ENCODE measurements at places on chromosomes 4 and X.

- no peaks in the 10 kb centered on the region for H3K4me1 ChIP-seq
- H3K27me3 ChIP-seq = no peaks in the 10 kb centered on the region
- no peak for DNase-seq
- H3K4me3 ChIP-seq = no peak overlapping the region
- H3K27ac ChIP-seq = no peak overlapping the region
These were observed 132.2 kb upstream of the NDP start for GRCh38 chrX:44105228-44105913.

- no peak overlapping the region for H3K27ac ChIP-seq
- H3K27me3 ChIP-seq = peaks cover 11% of the 10 kb centered on the region
- H3K4me3 ChIP-seq = no peak overlapping the region
- no peak for DNase-seq
These were observed 111.7 kb upstream of the TAPT1 start for GRCh38 chr4:16337936-16338335.

DNA sequence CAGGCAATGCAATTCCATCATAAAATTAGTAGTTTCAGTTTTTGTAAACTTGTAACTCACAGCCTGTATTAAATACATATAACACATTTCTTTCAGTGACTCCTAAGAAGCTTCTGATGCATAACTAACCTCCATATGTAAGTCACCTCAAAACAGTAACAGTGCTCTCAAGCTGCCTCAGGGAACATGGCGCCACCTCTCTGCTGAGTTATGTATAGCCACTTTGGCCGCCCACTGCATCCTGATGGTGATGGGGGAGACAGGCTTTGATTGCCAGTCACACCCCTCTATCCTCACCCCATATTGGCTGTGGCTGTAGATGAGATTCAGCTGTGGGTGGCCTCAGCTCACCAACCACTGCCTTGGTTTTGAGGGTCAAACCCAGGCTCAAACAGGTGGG, 54.3 kb downstream of the LRBA start:
- H3K27ac ChIP-seq = no peak overlapping the region
- H3K27me3 ChIP-seq = no peaks in the 10 kb centered on the region
- no peak overlapping the region for H3K4me3 ChIP-seq
- H3K36me3 ChIP-seq = no peaks in the 10 kb centered on the region
- peaks cover 10% of the 10 kb centered on the region for H3K4me1 ChIP-seq
- no peak for DNase-seq

DNA sequence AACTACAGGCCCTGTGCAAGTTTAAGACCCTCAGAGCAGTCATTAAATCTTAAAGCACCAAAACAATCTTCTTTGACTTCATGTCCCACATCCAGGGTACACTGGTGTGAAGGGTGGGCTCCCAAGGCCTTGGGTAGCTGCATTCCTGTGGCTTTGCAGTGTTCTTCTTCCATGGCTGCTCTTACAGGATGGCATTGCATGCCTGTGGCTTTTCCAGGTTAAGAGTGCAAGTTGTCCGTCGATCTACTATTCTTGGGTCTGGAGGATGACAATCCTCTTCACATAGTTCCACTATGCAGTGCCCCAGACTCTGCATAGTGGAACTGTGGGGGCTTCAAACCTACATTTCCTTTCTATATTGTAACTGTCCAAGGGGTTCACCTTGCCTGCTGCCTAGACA, 494.5 kb downstream of the CFAP47 start:
- no peak overlapping the region for H3K27ac ChIP-seq
- H3K4me3 ChIP-seq = no peak overlapping the region
- DNase-seq = no peak
- H3K27me3 ChIP-seq = no peaks in the 10 kb centered on the region
- no peaks in the 10 kb centered on the region for H3K36me3 ChIP-seq
- H3K4me1 ChIP-seq = no peaks in the 10 kb centered on the region

GRCh38 chr4:137626942-137627738, 94.8 kb upstream of the PCDH18 start:
- no peak overlapping the region for H3K4me3 ChIP-seq
- H3K36me3 ChIP-seq = no peaks in the 10 kb centered on the region
- H3K4me1 ChIP-seq = no peaks in the 10 kb centered on the region
- no peak overlapping the region for H3K27ac ChIP-seq

GRCh38 chrX:109782994-109783700, 50.1 kb upstream of the ACSL4 start:
- H3K4me3 ChIP-seq = no peak overlapping the region
- no peak for DNase-seq
- H3K4me1 ChIP-seq = no peaks in the 10 kb centered on the region
- H3K27me3 ChIP-seq = no peaks in the 10 kb centered on the region
- H3K27ac ChIP-seq = no peak overlapping the region

- H3K27me3 ChIP-seq = no peaks in the 10 kb centered on the region
- H3K4me3 ChIP-seq = no peak overlapping the region
- DNase-seq = no peak
These were observed 208.4 kb downstream of the COL25A1 start for GRCh38 chr4:109094056-109094455.

GRCh38 chr4:5517372-5517771, 191.0 kb downstream of the EVC2 start:
- H3K27me3 ChIP-seq = no peaks in the 10 kb centered on the region
- no peak for DNase-seq
- H3K4me3 ChIP-seq = no peak overlapping the region
- no peak overlapping the region for H3K27ac ChIP-seq
- no peaks in the 10 kb centered on the region for H3K4me1 ChIP-seq

- H3K4me1 ChIP-seq = no peaks in the 10 kb centered on the region
- no peak overlapping the region for H3K4me3 ChIP-seq
- H3K36me3 ChIP-seq = peaks cover 2% of the 10 kb centered on the region
- DNase-seq = no peak
These were observed 152.2 kb downstream of the TACR3 start for GRCh38 chr4:103567591-103567990.

DNA sequence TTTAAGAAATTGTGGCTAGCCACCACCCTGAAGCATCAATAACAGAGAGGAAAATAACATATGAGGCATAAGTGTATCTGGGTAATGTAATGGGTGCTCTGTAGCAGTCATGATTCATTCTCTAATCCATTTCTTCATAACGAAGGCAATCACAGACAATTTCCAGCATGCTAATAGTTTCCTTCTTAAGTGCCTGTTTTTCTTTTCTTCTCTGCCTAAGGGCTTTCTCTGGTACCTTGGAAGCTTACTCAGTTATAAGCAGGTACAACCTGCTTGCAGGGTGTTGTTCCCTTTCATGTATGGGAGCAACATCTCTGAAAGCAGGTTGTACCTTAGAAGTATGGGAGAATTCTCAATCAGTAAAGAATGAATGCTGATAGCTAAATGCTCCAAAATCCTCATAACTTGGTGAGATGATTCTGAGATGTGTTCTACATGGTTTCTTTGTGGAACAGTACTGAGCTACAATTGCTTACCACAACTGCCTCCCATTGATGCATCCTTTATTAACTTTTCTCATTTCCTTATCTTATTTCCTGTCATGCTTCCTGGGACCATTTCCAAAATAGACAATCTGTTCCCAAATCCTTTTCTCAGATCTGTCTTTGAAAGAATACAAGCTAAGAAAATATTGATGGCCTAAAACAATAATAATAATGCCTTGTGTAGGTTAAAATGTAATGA, 247.6 kb downstream of the PAPSS1 start:
- no peaks in the 10 kb centered on the region for H3K27me3 ChIP-seq

GRCh38 chrX:45077748-45078424, 122.8 kb downstream of the DIPK2B start:
- no peak for DNase-seq
- H3K27ac ChIP-seq = peak overlapping the region; percentile 83
- peaks cover 19% of the 10 kb centered on the region for H3K4me1 ChIP-seq
- H3K27me3 ChIP-seq = no peaks in the 10 kb centered on the region
- H3K4me3 ChIP-seq = no peak overlapping the region
- peaks cover 29% of the 10 kb centered on the region for H3K36me3 ChIP-seq

GRCh38 chr4:25667931-25668557, 12.4 kb downstream of the SLC34A2 start:
- peaks cover 6% of the 10 kb centered on the region for H3K27me3 ChIP-seq
- peaks cover 2% of the 10 kb centered on the region for H3K36me3 ChIP-seq
- no peak overlapping the region for H3K4me3 ChIP-seq
- peaks cover under 1% of the 10 kb centered on the region for H3K4me1 ChIP-seq

- peaks cover 37% of the 10 kb centered on the region for H3K36me3 ChIP-seq
- H3K4me1 ChIP-seq = peaks cover 5% of the 10 kb centered on the region
- no peak for DNase-seq
- no peaks in the 10 kb centered on the region for H3K27me3 ChIP-seq
- H3K27ac ChIP-seq = no peak overlapping the region
These were observed 20.8 kb downstream of the OCIAD1 start for GRCh38 chr4:48851651-48852050.

- H3K4me1 ChIP-seq = no peaks in the 10 kb centered on the region
- no peak for DNase-seq
- no peak overlapping the region for H3K4me3 ChIP-seq
These were observed 662.2 kb upstream of the BOD1L1 start for GRCh38 chr4:14289708-14290107.

DNA sequence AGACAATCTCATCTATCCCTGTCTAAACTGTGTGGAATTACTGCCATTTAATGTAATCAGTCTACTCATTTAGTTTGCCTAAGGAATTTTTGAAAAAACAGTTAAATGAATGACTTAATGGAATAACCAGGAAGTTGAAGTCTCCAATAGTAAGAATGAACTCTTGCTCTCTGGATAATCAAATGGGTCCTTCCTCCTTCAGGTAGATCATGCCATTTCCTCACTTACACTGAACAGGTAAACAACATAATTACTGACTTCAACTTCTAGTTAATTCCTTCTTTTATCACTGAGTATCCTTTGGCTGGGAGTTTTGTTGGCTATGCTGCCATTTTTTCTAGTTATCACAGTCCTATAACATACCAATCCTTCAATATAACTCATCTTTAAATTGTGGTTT, 56.0 kb downstream of the ELOVL6 start:
- DNase-seq = no peak
- no peaks in the 10 kb centered on the region for H3K36me3 ChIP-seq
- H3K27me3 ChIP-seq = no peaks in the 10 kb centered on the region
- no peaks in the 10 kb centered on the region for H3K4me1 ChIP-seq

DNA sequence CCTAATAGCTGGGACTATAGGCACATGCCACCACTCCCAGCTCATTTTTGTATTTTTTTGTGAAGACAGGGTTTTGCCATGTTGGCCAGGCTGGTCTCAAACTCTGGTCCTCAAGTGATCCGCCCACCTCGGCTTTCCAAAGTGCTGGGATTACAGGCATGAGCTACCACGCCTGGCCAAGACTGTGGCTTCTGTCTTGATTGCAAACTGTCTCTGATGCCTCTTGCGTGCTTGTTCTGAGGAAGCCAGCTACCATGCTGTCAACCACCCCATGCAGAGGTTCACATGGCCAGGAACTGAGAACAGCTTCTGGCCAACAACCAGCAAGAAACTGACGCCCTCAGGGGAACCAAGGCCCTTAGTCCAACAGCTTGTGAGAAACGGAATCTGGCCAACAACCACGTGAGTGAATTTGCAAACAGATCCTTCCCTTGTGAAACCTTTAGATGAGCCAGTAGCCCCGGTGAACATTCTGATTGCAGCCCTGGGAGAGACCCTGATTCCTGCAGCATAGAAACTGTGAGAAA, 71.2 kb downstream of the SUPT20HL2 start:
- H3K4me1 ChIP-seq = no peaks in the 10 kb centered on the region
- H3K36me3 ChIP-seq = no peaks in the 10 kb centered on the region
- no peak for DNase-seq
- no peak overlapping the region for H3K4me3 ChIP-seq

GRCh38 chrX:12002876-12003275, 135.4 kb upstream of the FRMPD4 start:
- no peak overlapping the region for H3K27ac ChIP-seq
- peaks cover 4% of the 10 kb centered on the region for H3K4me1 ChIP-seq
- no peaks in the 10 kb centered on the region for H3K36me3 ChIP-seq
- H3K4me3 ChIP-seq = no peak overlapping the region
- DNase-seq = no peak

Data from central memory CD8-positive, alpha-beta T cell (primary cell).